ENCODE measurements at places on chromosomes 2 and 18. TPM values are rescaled to one million over a fixed set of nuclear protein-coding genes. Genes with fewer than 3 reads are reported as not detected.

GRCh38 chr18:21074336-21075323, 37.0 kb downstream of the ROCK1 start:
- ATAC-seq, result no peak

- no peak for ATAC-seq
Measured at GRCh38 chr2:67526283-67526682, 129.2 kb downstream of the ETAA1 start.

GRCh38 chr2:149597668-149598326, 10.2 kb upstream of the MMADHC start:
- peak; percentile 95 for ATAC-seq

The AGAP1 gene
- total RNA-seq, result 36.6 TPM
